ENCODE measurements at places on chromosomes 1 and 21.

GRCh38 chr1:217712925-217713597 lies 81.9 kb downstream of the SPATA17 start:
- DNase-seq: no peak

GRCh38 chr1:226829105-226829504 lies 41.3 kb upstream of the PSEN2 start:
- no peak for DNase-seq

GRCh38 chr21:36945496-36946138 lies 20.9 kb downstream of the HLCS start:
- DNase-seq: no peak

DNA sequence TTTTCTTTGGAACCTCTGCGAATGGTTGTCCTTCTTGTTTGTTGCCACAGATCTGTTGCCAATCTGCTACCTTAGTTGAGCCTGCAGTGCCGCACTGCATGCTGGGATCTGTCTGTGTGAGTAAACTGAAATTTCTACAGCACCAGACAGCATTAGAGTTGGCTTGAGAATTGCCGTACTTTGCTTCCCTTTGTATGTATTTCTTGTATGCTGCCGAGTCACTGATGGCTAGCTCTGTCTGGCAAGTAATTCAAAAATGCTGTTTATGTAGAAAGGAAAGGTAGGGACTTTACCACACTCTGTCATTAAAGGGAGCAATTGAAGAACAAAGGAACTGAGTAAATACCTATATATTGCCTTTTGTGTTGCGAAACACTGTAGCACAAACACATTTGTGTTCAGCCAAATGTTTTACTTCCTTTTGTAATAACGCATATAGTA lies 857.4 kb downstream of the USP25 start:
- no peak for DNase-seq

GRCh38 chr21:29075706-29076466 lies 2.4 kb upstream of the CCT8 start:
- no peak for DNase-seq
